ENCODE measurements at places on chromosomes 6 and 20. TPM values are rescaled to one million over a fixed set of nuclear protein-coding genes. Genes with fewer than 3 reads are reported as not detected.

The TRIM38 gene
- total RNA-seq, result 4.3 TPM

The RBM24 gene
- total RNA-seq, result 0.05 TPM

The LRFN2 gene
- total RNA-seq, result 0.05 TPM

The RALY gene
- total RNA-seq, result 26.8 TPM

The HTR1E gene
- total RNA-seq, result not detected

The NRSN1 gene
- not detected for total RNA-seq

The ZNF391 gene
- 0.10 TPM for total RNA-seq

The CYP39A1 gene
- total RNA-seq, result 35.9 TPM

The SLC17A3 gene
- 10.4 TPM for total RNA-seq

DNA sequence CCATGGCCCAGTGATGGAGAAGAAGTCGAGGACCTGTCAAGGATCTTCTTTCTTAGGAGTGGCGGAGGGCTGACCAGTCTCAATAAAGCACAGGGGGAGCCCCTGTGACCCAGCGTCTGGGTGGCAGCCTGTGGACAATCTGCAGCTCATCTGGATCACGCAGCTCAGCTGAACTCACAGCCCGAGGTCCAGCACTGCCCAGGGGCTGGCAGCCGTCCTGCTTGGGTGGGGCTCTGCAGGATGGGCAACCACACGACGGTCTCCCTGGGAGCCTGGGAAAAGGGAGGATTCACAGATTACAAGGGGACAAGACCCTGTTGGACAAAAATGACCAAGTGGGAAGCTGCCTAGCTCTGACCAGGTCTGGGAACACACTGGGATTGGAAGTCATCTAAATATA is 110.8 kb downstream of the MYLK4 start:
- DNase-seq, result no peak

GRCh38 chr6:118974790-118975189 is 39.8 kb upstream of the MCM9 start:
- no peak for DNase-seq

GRCh38 chr6:100342830-100343229 is 121.9 kb downstream of the SIM1 start:
- no peak for DNase-seq

DNA sequence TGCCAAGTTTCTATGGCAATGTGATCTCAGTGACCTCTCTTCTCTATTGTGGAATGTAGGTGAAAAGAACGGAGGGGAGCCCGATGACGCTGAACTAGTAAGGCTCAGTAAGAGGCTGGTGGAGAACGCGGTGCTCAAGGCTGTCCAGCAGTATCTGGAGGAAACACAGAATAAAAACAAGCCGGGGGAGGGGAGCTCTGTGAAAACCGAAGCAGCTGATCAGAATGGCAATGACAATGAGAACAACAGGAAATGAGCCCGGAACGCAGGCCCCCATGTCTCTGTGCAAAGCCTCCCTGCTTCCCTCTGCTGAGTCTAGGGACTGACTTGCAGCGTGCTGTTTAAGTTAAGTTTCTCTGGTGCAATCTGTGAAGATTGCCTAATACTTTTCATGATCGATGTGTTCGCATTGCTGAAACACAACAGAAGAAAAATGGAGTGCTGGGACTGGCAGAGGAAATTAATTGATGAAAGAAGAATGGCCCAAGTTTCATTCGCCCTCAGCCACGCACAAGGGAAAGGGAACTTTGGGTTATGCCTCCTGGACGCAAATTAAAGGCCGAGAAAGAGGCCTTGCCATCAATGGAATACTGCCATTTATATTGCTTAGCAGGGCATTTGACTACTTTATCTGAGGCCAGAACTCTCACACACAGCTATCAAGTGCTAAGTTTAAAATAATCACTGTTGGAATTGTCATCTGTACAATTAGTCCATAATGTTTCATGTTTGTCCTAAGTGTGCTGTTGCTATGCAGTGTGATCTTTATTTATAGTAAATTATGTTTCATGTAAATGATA is 146.4 kb downstream of the AKAP7 start:
- peak; percentile 57 for DNase-seq

GRCh38 chr20:57711826-57712225 is 2.0 kb upstream of the PMEPA1 start:
- no peak for DNase-seq

DNA sequence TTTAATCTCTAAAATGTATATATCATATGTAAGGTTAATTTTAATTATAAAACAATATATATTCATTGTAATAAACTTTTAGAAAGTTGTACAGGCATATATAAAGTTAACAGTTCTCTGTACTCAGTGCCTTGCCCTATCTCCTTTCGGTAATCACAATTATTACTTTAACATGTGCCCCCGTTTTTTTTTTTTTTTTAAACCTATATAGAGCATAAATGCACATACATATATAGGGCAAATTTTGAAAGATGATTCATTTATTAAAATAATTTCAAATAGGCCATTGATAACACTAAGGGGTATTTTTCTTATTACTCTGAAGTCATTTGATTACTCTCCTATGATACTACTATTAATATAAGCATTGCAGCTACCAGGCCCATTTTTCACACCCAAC is 1.9 kb downstream of the ASF1A start:
- no peak for DNase-seq

GRCh38 chr20:52595518-52595917 is 376.6 kb upstream of the TSHZ2 start:
- DNase-seq, result no peak

GRCh38 chr20:60008130-60008808 is 50.0 kb downstream of the CDH26 start:
- no peak for DNase-seq

DNA sequence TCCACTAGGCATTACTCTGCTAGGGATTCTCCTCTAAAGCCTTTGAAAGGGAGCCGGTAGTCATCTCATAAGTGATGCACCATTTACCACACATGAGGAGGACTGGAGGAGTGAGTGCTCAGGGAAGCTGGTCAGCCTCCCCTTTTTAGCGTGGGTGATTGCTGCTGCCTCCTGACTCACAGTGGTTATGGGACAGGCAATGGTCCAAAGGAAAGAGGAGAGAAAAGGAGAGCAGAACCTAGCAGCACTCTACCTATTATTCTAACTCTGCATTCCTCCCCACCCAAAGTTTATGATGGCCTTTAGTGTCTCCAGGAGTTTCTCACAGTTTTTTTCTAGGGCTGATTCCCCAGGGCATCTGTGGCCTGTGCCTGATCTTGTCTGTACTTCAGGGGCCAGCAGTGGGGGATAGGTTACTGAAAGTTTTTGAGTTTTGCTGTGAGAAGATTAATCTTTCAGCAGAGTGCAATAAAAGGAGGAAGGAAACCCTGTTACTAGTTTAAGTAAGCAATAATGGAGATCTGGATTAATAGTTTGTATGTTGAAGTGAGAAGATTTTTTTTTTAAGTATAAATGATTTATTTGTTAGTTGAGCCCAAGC is 36.4 kb upstream of the GCLC start:
- no peak for DNase-seq

GRCh38 chr20:52937591-52938100 is 34.5 kb upstream of the TSHZ2 start:
- DNase-seq, result no peak

DNA sequence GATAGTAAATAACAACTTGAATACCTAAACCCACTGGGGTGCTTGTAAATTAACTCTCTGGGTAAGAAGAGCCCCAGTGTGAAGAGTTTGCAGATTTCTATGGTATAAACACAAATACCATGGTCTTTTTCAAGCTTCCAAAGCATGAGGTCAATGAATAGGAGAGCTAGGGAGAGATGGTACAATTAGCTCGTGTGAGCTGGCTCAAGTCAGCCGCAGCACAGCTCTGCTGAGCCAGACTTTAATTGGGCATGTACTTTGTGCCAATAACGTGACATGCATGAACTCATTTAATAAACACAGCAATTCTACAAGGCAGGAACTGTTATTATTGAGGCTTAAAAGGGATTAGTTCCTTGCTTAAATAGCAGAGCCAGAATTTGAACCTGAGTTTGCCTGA is 684.2 kb downstream of the KIF16B start:
- DNase-seq, result no peak

DNA sequence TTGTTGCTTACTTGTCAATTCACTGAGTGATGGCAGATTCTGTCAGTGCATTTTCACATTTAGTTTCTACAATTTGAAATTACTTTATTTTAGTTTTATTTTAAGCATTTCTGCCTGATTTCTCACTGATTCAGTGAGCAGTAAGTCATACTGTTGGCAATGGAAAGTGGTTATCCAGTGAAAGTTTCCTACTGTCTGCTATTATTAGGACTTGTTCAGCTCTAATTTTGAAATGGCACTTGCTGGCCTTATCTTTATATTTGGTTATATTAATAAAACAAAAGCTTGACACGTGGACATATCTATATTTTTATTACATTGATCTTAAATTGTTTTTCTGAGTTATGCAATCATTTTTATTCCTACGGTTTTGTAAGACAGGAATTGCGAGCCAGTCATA is 871.8 kb upstream of the SLC35B3 start:
- no peak for DNase-seq

DNA sequence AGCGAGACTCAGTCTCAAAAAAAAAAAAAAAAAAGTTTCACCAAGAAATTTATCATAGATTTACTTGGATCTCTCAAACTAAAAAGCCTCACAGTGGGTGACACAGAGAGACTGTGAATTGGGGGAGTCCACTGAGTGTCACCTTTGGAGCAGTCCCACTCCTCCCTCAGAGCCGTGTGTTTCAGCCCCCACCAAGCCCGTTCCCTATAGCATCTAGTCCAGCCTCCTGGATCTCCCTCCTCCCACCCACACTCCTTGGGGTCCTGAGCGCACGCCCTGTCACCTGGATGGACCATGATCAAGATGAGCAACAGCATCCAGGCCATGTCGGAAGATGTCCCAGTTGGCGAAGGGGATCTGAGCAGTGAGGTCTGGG is 422 bp downstream of the NCR3 start:
- DNase-seq, result no peak

DNA sequence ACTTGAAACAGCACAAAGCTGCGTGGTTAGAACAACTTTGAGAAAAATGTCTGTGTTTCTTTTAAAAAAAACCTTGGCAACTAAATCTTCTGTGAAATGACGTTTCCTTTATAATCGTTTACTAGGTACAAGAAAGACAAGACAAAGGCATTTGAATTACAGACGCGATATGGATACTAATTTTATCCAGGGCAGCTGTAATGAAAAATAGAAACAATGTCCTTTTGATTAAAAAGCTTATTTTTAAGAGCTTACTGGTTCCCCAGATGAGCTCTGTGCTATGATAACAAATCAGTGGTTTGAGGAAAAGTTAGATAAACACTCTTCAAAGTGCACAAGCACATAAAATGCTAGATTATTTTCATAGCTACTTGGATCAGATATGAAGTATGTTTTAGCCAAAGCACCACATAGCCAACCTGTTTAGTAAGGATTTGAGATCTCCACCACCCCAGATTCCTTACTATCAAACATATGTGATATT is 1.6 kb upstream of the SYNCRIP start:
- DNase-seq, result no peak

DNA sequence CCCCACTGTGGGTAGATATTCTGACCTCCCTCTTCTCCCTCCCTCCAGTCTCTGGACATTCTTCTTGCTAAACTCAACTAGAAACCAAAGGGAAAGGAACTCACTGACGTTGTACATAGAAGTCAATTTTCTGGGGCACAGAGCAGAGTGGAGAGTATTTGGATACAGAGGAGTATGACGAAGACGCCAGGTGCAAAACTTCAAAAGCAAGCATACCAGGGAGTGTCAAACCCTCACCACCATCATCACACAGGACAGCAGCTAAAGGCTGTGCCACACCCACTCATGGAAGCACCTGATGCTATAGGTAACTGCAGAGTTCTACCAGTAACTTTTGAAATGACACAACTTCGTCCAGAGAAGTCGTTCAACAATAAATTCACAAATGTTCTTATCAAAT is 64.8 kb downstream of the FYN start:
- no peak for DNase-seq

DNA sequence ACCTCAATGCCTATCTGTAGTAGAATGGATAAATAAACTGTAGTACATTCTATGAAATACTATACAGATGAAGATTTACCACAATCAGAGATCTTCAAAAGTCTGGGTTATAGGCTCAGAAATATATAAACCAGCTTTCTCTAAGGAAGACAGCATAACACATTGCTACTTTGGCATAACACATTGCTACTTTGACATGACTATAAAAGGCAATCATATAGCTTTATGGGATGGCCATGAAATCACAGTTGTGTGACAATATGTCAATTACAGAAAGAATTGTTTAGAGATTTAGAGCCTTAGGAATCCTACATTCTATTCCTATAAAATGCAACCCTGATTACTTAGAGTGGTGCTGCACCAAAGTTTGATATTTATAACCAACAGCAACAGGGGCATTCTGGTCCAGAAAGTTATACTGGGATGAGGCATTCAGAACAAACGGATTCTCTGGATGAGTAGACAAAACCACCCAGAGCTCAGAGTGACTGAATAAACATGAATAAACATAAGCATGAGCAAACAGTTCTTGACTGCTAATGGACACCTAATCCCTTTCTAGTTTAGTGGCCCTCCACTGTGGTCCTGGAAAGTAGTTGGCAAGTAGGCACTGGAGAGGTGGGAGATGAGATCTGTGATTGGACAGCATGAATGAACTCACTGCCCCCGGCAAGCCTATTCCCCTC is 12.0 kb downstream of the TTI1 start:
- DNase-seq, result no peak

DNA sequence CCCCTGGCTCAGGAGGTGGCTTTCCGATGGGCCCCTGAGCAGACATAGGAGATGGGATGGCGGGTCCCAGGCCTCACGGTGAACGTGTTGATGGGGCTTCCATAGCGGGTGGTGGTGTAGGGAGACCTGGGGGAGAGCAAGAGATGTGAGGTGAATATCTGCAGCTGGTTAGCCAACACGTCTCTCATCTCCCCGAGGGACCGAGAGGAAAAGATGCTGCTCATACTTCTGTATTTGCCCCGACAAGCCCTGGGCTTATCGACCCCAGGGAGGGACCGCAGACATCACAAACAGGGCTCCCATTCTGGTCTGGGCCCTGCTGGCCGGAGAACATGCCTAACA is 38.7 kb downstream of the C6orf132 start:
- DNase-seq, result no peak

DNA sequence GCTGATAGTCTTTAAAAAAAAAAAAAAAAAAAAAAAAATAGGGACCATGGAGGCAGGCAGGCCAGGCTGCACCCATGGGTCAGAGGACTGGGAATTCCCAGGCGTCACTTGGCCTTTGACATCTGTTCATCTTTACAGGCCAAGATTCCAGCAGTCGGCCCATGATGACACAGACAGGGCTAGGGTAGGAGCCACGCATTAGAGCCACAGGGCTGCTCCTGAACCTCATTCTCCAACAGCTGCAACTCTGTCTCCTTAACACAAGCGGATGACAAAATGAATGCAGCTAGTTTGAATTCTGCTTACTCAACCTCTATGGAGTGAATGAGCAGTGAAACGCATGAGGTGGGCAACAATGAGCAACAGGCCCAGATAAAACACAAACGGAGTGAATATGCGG is 126.4 kb downstream of the LY86 start:
- no peak for DNase-seq

DNA sequence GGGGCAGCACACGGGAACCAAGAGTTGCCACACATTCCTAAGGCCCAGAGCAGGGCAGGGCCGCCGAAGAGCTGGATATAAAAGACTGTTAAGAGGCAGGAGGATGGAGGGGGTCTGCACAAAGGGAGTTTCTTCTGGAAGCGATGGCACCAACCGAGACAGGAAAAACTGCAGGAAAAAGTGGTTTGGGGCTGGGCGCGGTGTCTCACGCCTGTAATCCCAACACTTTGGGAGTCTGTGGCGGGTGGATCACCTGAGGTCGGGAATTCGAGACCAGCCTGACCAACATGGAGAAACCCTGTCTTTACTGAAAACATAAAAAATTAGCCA is 41.8 kb downstream of the SSR1 start:
- no peak for DNase-seq
